ENCODE measurements at places on chromosomes 1 and 21.

DNA sequence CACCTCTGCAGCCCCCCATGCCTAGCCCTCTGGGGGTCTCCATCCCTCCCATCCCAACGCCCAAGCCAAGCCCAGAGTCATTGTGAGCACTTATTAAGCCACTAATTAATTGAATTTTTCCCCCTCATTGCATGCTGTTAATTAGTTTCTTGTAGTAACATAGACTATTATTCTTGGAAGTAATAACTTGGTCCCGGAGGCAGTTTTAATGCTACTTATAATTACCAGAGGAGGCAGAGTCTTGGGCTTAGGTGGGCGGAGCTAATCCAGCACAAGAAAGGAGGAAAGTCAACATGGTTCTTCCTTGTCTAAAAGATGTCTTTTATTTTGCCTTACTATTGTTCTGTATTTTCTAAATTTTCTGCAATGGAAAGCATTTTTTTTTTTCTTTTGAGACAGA lies 27.7 kb downstream of the FBXO2 start:
- DNase-seq = no peak

DNA sequence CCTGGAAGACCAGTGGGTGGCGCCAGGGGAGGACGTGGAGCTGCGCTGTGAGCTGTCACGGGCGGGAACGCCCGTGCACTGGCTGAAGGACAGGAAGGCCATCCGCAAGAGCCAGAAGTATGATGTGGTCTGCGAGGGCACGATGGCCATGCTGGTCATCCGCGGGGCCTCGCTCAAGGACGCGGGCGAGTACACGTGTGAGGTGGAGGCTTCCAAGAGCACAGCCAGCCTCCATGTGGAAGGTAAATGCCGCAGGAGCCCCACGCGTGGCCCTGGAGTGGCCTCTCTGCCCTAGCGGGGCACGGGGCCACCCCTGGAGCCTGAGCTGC lies 75.2 kb downstream of the OBSCN start:
- DNase-seq = no peak

DNA sequence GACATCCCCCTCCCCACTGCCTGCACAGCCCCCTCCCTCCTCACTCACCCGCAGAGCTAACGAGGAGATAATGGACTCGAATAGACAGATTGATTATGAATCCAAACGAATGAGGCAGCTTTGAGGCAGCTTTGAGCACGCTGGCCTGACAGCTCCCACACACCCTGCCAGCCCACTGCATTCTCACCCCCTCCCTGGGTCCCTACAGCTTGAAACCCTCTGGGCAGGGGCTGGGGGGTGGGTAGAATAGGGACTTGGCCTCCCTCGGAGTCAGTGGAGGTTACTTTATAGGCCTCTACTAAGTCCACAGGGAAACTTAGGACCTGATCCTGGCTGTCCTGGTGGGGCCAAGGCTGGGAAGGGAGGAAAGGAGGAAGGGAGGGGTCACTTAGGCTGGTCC lies 1.9 kb downstream of the NTRK1 start:
- DNase-seq = no peak

DNA sequence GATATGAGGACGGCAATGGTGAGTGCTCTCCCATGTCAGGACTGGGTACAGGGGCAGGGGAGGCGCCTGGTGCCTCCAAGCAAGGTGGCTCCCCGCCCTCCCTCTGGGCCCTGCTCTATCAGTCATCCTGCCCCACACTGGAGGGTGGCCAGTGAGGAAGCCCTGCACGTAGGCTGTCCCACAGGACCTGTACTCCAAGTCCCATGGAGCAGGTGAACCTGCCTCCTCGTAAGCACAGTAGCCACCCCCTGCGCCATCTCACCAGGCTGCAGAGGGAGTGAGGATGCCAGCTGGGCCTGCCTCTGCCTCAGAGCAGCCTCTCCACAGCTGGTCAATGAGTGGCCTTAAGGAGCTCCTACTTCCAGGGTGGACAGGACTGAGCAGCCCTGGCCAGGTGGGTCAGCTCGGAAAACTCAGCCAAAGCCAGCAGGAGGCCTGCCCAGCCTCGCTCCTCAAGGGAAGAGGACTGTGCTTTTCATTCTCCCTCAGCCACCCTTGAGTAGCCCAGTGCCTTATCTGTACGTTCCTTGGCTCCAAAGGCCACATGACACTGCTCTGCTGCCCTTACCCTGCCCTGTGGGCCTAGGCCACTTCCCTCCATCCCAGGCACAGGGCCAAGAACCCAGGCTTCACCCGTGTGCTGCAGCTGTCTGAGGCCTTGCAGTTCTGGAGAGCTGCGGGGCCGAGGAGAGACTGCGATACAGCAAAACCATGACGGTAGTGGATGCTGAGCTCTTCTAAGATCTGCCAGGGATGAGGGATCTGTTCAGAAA lies 39.6 kb downstream of the SLC45A1 start:
- DNase-seq = no peak

GRCh38 chr1:78645723-78646122 lies 3.9 kb upstream of the IFI44 start:
- DNase-seq = no peak
